ENCODE measurements at places on chromosomes 3 and 15.

GRCh38 chr3:157098823-157099185 lies 61.1 kb downstream of the CCNL1 start:
- no peak for DNase-seq

DNA sequence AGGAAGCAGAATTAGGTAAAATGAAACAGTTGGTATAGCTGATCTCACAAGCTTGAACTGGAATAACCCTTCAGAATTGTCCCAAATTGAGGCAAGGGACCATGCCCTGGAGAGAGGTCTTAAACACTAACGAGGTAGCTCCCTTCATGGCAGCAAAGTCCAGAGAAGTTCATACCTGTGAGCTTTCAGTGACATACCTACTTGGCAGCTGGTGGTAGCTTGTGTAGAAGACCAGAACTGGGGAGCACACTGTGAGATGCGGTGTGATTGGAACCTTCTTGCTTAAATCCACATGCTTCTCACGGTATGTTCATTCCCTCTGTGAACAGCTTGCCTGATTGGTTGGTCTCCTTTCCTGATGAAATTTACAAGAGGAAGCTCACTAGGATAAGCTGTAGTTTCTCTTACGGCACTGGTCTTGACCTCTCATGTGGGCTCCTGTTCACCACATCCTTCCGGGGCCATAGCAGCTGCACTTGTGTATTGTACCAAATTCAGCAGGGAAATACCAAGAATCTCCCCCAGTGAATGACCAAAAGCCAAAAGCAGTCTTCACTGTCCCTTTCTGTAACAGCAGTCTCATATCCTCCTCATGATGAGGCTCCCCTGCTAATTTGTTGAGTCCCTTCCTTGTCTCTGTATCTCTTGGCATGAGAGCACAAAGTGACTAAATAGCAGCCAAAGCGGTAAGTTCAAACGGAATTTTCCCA lies 483.7 kb upstream of the FRG2C start:
- no peak for DNase-seq

DNA sequence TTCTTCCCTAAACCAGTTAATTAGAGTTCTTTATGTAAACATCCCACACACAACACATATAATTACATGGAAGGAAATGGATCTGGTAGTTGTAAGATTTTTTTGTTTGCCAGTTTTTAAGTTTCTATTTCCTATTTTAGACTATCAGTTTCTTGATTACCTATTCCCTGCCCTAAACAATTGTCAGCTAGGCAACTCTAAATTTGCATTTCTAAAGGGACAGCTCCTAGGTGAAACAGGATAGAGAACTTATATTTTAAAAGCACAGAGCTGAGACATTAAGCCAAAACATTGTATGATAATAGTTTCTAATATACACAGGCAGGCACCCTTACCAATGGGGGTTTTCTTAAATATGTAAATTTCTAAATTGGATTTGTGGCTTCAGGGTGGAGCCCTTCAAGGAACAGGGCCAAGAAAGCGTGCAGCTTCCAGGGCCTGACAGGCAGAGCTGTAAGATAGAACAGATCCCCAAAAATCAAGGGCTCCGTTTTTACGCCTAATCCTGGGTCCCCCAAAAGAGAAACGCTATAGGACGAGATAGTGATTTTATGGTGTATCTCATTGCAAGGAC lies 8.9 kb downstream of the LEKR1 start:
- no peak for DNase-seq

- DNase-seq: no peak
Measured at GRCh38 chr3:134477938-134478337, 7.8 kb downstream of the ANAPC13 start.

- DNase-seq: peak; percentile 28
Measured at GRCh38 chr3:14885307-14885706, 62.1 kb upstream of the NR2C2 start.

DNA sequence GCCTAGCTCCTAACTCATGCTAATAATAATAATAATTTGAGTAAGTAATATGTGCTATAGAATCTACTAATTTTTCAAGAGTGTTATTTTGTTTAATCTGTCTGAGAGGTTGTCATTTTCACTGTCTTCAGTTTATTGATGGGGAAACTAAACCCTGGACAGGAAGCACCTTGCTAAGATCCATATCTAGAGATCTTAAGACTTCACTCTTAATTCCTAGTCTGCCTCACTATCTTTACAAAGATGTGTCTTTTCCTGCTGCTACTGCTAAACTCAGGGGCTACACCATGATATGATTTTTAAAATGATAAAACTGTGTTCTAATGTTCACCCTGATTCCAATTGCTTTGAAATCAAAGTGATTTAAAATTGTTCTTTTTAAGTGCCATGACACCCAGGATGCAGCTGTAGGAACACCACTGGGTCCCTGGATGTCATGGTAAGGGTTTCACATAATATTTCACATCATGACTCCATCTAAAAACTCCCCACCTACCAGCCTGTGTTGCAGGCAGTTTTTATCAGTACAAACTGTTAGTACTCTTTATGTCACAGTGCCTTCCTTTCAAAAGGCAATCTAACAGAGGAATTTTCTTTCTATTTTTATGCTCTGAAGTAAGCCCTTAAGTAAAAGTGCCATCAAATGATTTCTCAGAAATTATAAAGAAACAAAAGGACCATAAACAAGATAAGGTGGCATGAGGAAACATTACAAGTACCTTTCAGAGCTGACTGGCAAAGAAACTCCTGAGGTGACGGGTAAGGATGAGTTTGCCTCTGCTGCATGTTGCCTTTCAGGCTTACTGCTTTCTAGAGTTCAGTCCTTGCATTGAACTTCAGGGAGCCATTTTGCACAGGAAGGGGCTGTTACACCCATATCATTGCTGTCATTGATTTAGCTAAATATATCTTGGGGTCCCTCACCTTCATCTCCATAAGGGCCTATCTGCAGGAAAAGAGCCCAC lies 160.1 kb upstream of the SATB1 start:
- no peak for DNase-seq

DNA sequence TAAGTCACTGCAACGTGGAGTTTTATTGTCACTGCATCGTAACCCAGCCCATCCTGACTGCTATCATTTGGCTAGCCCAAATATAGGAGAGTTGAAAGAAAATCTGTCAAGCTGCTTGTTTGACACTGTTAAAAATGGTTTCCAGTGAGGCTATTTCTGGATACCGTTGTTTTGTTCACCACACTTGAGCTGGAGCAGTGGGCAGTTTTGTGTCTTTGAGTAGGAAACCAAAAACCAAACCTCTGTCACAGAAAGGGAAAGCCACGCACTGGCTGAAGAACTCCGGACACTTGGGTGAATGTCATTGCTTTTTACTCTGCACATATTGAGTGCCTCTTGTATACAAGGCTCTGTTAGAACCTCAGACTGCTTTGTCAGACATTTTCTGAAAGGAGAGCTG lies 446.4 kb upstream of the CFAP20DC start:
- no peak for DNase-seq

- DNase-seq: no peak
Measured at GRCh38 chr3:81760215-81760614, 1.2 kb downstream of the GBE1 start.

DNA sequence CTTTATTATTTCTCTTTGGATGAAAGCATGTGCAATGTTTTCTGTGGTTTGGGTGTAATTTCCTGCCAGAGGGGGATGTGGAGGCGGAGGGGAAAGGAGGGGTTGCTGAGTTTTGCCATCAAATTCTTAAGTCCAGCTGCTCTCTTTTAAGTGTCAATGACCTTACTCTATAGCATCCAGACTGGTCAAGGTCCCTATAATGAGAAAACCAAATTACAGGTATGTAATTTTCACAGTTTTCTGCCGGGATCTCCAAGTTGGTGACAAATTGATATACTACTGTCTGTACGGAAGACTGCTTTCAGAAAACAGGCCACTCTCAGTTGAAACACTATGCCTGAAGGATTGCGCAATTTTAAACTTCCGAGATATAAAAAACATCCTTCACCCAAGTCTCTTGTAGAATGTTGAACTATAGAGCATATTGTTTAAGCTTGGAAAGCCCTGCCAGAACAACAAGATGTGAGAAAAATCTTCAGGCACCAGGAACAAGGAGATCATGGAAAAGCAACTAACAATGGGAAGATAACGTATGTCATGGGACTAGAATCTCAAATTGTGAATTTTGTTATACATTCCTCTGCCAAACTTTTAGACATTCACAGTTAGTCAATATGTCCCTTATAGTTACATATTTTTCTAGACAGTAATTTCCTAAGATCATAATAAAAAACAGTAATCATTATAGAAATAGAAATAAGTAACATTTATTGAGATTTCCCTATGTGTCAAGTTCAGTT lies 300.7 kb upstream of the SATB1 start:
- peak; percentile 65 for DNase-seq

DNA sequence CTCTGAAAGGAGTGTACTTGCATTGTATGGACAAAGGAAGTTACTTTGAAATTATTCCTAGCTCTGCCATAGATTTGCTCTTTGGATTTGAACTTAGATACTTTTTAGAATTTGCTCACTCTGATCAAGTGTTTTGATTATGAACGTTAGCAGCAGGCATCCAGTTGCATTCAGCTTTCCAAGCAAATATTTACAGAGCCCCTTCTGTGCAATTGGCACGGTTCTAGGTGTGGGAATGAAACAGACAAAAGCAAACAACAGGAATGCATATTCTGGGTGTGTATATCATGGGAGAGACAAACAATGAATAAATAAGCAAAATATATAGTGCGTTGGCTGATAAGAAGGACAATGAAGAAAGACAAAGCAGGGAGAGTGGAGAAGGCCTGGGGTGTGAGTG lies 125.5 kb upstream of the ADAMTS9 start:
- no peak for DNase-seq

- DNase-seq: no peak
Measured at GRCh38 chr3:126535636-126536035, 11.7 kb downstream of the CHST13 start.

DNA sequence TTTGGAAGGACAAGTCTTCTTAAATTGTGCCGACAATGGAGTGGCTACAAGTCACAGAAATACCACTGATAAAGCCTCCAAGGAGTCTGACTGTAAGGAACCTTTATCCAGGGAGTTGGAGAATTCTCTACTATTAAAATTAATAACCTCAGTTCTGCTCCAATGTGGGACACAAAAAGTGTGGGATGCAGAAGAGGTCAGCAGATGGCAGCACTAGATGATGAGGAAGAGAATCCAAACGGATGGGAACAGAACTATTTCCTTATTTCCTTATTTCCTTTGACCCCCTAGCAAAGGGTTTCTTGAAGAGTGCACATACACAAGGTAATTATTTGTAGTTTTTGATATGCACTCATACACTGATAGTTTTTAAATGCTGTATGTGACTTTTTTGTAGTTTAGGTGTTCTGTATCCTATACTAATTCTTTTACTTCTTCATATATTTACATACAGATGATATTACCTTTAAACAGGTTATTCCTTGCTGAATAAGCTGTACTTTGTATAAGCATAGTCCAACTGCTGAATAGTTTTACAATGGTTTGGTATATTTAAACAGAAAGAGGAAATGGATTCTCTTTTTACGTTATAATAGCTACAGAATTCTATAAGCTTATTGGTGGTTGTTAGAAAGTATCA lies 25.6 kb upstream of the NLGN1 start:
- no peak for DNase-seq

DNA sequence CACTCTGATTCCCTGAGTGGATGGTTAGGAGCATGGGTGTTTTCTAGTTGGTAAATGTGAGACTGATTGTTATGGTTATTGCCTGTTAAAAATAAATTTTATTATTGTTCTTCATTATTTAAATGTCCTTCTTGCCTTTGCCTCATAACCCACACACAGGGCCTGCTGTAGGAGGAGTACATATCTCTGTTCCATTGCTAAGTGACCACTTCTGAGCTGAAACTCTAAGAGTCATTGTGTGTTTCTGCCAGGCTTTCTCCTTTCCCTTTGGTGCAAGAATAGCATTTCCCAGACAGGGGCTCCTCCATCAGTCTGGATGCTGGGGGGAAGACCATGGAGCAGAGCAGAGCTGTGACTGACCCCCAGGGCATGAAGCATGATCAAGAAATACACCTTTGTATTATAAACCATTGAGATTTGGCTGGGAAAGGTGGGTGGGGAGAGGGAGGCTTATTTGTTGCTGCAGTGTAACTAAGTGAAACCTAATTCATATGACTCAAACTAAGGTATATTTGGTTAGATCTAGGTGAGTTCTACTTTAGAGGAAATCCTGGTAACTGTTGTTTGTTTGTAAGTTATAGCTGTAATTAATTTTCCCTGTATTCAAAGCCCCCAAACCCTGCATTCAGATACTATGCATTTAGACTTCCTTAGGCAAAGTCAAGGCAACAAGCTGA lies 137.4 kb downstream of the TGFBR2 start:
- DNase-seq: no peak

DNA sequence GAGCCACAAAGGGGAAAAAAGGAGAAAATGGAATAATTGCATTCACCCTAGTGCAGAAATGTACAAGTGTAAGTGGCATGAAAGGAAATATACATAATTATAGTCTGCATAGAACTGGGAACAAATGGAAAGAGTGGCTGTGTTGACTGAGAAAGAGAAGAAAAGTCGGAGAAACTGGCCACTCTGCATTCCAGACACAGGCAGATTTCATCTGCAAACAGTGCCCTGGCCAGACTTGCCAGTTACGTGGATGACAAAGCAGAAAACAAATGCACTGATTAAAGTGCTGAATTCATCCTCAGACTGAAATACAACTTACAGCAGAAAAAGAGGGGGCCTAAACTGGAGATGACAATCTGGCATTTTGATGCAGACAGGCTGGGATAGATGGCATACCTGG lies 129.8 kb downstream of the FGF12 start:
- DNase-seq: no peak

DNA sequence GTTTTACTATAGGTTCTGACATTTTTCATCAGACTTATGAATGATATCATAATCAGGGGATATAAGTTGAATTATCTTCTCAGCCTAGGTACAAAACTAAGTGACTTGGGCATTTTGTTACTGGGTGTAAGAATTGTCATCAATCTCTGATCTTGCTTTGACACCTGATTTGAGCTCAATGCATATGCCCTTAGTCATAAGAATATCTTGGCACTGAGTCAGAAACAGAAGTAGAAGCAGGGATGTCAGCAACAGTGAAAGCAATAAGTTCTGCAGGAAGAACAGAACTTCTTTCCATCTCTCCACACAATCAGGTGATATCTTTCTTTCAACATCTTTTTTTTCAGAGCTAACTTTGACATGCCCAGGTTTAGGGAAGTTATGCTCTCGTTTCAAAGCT lies 14.6 kb downstream of the SLITRK3 start:
- no peak for DNase-seq

DNA sequence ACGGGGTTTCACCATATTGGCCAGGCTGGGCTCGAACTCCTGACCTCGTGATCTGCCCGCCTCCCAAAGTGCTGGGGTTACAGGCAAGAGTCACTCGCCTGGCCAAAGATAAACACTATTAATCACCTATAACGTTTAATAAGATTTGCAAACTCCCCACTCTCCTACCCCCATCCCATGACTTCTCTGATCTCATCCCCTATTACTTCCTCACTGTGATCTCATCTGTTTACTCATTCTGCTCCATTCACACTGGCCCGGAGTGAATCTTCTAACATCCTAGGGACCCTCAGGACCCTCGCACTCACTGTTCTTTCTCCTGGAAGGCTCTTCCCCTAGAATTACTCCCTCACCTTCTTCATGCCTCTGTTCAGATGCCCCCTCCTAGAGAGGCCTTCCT lies 78.9 kb downstream of the DGKG start:
- DNase-seq: no peak

Data from stimulated activated CD8-positive, alpha-beta memory T cell treated with anti-CD3 and anti-CD28 coated beads, Interleukin-4, amount 100 ng/mL, for 48 hours (primary cell).